LoVo (cell line): ENCODE measurements at places on chromosomes 5 and 9.

DNA sequence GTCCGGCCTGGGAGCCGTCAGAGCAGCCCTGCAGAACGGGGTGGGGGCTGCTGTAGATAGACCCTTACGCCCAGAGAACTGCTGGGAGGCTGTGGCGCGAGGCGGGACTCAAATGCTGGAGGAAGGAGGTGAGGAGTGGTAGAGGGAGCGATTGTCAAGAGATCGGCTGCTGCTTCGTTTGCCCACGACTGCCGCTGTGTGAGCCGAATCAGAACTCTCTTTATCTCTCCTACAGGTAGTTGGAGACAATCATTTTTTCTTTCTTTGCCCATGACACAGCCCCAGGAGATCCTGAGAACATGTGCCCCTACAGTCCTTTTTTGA lies 456 bp downstream of the ZNF79 start:
- DNase-seq = no peak

DNA sequence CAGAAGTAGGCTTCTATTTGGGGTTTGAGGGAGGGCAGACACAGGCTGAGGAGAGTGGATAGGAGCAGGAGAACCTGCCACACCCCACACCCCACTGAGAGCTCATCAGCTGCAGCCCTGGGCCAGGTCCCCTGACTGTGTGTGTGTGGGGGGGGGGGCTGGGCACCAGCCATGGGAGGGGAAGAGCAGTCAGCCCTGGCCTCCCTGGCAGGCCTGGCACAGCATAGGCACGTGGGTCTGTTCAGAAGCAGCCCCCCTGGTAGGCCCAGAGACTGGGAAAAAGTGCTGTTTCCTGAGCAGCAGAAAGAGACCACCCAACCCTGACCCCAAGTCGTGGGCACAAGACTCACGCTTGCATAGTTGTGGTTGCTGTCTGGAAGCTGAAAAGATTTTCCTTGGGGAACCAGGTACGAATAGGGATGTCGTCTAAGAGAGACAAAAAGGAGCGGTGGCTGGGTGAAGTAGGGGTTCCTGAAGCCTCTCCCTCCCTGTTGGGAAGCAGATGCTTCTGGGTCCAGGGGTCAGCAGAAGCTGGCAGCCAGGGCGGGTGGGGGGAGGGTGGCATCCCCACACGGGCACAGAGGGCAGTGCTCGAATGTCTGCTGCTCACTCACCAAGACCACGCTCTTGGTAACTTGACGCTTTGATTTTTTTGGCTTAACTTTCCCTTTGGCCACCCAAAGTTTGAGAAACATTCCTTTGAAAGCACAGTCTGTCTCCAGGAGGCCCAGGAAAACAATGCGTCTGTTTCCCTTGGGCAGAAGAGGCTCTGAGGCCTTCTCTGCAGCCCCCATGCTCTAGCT lies 2.9 kb downstream of the NSMF start:
- no peak for DNase-seq

DNA sequence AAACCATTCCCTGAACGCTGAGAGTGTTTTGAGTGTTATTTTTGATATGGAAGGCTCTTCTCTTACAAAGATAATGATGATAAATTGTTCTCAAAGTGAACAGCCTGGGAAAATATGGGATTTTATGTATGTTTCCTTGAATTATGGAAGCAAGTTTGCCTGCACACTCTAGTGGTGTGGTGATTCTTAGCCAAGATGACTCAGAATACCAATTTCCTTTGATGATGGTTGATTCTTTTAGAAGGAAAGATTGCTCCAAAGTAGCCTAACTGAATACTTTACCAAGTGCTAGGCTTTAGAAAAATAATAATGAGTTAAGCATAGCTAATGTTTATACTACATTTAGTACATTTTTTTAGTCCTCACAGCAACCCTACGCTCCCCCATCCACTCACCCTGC lies 243.4 kb downstream of the EBF1 start:
- no peak for DNase-seq

DNA sequence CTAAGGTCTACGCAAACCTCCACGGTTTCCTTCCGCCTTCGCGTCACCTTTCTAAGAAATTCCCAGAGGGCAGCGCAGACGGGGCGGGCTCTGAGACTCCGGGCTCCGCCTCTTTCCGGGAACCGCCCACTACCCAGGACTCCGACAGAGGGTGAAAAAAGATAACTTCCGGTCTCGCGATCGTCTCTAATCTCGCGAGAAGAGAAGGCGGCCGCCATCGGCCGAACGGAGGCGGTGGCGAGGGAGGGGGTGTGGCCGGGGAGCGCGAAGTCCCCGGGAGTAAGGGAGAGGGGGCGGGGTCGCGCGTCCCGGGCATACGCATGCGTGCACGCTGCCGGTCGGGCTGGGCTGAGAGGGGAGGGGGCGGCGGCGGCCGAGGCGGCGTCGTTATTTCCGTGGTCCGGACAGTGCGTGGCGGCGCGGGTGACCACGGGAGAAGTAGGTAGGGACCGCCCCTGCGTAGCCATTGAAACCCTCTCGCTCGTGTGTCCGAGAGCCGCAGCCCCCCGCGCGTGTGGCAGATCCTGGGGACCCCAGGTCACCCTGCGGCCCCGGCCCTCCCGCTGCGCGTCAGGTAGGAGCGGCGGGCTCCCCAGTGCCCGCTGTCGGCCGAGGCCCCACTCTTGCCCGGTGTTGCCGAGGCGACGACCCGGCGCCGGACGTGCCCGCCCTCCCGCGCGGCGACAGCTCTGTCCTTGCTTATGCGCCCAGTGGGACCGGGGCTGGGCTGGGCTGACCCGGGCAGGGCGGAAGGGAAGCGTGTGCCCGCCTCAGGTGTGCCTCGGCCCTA lies at the start of gene NAA35:
TSS of gene NAA35 (plus strand) at position 315 of the 790 bp plus-strand sequence. CDS start 1,014 bp downstream, outside the sequence.
- DNase-seq = peak; percentile 98

DNA sequence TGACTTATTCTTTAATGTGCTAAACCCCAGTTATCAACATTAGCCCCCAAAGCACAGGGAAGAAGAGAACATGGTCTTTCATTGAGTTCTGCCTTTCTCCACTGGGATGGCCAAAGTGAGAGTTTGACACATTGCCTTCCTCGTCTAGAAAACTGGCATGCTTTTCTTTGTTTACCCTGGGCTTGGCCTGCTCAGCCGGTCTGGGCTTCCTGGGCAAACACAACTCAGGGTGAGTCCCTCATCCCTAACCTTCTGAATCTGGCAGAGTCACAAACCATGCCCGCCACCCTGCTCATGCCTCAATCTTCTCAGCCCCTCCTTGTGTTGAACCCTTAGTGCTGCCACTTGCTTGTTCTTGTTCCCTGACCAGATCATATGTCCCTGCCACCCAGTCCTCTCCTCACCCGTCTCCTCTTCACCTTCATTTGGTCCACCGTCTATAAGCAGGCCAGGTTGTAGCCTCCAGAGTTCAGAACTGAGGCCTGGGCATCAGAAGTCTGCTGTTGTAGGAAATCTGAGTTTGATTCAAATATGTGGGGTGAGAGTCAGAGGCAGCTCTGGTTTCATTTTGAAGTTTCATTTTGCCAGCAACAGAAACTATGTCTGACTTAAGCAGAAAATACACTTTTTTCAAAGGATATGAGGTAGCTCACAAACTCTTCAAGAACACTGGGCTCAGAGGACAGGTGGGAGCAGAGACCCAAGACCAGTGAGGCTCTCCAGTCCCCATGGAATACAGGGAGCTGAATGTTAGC lies 217.6 kb downstream of the NDUFS4 start:
- no peak for DNase-seq

GRCh38 chr9:37919956-37920335 lies 16.0 kb upstream of the SLC25A51 start:
- DNase-seq = no peak

DNA sequence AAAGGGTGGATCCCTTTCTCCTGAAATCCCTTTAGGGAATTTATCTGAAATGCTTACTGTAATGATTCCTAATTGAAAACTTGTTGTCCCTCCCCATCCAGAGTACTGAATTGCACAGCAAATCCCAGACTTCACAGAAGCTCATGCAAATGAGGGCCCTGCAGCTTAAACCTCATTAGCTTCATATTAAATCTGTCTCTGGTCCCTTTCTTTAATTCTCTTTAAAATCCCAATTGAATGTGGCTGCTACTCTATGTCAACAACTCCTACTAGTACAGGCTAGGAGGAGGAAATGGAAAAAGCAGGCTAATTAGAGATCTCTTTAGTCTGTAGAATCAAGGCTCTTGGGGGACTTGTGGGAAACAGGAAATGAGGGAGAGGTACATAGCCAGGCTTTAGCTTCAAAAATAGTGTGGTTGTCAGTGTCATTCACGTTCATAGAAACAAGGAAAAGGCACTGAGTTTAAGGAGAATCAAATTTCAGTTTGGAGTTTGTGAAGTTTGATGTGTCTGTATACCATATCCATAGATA lies 191.3 kb upstream of the PRDM9 start:
- DNase-seq = no peak

GRCh38 chr9:91809581-91810285 lies 140.3 kb downstream of the ROR2 start:
- no peak for DNase-seq

GRCh38 chr9:114538241-114538640 lies 33.0 kb upstream of the WHRN start:
- DNase-seq = peak; percentile 14

- no peak for DNase-seq
These were observed 253.4 kb downstream of the ARHGAP26 start for GRCh38 chr5:143023411-143024096.

DNA sequence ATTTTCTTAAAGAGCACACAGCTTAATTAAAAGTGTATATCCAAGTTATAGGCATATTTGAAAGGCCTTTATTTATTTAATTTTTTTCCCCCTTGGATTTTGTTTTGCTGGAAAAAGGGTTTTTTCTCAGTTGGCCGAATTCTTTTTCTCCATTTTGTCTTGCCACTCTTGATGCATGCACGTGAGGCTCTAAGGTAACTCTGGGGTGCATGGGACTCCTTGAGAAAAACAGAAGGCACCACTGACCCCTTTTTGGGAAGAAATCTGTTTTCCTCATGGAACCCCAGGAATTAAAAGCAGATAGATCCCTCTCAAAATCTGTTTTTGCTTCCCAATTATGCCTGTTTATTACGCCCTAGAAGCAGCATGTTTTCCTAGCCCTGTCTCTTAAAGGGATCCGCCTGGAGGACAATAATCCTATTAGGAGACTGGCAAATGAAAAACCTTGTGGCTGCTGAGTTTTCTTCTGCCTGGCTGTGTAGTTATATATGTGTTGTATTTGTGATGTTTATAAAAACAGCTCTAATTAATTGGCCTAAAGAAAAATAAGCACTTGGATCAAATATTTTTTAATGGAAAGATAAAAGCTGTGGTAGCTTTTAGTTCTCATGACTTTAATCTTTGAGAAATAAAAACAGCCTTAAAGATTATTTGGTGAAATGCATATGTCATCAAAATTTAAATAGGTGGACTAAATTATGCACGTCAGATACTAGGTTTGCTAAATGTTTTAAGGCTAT lies 435.1 kb upstream of the CDH9 start:
- no peak for DNase-seq

DNA sequence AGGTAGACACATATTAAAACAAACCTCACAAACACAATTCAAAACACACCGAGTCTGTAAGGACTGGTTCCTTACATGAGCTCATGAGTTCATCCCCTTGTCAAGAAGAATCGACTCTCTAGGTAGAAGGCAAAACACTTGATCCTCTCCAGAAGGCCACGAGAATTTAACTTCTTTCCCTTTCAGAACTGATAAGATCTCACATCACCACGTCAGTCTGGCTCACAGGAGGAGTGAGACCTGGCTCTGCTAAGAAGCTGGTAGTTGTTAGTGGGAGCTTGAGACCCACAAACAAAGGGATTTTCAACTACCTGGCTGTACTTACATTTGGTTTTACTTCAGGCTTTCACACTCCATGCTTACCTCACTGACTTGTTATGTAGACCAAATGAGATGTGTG lies 459.2 kb downstream of the ARHGEF28 start:
- no peak for DNase-seq

DNA sequence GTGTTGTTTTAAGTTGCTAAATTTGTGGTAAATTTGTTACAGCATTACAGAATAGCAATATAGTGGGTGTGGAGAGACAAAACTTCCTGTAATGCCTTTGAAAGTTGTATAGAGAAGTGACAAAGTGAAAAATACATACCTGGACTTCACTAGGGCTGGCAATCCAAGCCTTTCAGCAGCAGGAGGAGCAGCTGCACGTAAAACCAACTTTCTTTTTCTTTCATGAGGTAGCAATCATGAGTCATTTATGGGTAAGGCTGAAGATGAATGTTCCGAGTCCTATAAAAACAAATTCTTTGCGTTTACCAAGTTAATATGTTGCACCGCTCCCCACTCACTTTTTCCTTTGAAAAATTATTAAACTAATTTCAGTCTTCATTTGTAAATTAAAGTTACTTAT lies 1138.2 kb downstream of the TAF11L14 start:
- peak; percentile 73 for DNase-seq

GRCh38 chr9:134558124-134558905 lies 83.3 kb upstream of the COL5A1 start:
- no peak for DNase-seq

DNA sequence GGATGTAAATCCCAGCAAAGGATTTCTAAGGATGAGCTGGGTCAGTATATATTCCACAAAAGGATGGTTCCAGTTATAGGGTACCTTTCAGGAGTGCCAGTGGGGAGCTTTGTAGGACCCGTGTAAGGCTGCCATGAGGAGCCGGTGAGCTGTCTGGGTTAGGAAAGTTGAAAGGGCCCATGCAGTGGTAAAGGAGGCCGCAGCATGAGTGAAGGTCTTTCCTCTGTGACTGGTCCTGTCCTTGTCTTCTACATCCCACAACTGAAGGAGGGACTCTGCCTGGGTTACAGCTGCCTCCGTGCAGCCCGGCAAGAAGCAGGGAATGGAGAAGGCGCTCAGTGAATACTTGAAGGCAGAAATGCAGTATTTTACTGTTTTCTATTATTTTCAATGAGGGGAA lies 58.9 kb downstream of the HSPA4 start:
- no peak for DNase-seq

DNA sequence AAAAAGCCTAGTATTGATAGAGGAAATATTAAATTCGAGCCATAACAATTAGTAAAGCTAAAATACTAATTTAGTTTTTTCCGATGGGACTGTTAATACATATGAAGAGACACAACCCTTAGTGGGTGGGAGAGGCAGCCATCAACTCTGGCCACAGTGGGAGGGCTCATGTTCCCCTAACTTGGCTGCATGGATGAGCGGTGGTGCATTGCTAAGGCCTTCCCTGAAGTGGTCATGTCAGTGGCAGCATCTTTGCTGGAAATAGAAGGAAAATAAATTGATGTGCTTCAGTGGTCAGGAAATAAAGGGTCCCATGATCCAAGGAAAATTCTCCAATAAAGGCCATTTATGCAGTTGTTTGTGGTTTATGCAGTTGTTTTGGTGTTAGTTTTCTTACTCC lies 33.9 kb upstream of the F2RL2 start:
- no peak for DNase-seq

- peak; percentile 91 for DNase-seq
These were observed at the start of gene UBE2R2 for GRCh38 chr9:33816327-33817252. Gene UBE2R2 (plus strand): TSS chr9:33817160. CDS start chr9:33817758, 598 bp downstream.
